ENCODE measurements at places on chromosomes 2 and 18.

GRCh38 chr2:108630567-108631405 is 88.5 kb upstream of the RANBP2 start:
- no peak for DNase-seq

DNA sequence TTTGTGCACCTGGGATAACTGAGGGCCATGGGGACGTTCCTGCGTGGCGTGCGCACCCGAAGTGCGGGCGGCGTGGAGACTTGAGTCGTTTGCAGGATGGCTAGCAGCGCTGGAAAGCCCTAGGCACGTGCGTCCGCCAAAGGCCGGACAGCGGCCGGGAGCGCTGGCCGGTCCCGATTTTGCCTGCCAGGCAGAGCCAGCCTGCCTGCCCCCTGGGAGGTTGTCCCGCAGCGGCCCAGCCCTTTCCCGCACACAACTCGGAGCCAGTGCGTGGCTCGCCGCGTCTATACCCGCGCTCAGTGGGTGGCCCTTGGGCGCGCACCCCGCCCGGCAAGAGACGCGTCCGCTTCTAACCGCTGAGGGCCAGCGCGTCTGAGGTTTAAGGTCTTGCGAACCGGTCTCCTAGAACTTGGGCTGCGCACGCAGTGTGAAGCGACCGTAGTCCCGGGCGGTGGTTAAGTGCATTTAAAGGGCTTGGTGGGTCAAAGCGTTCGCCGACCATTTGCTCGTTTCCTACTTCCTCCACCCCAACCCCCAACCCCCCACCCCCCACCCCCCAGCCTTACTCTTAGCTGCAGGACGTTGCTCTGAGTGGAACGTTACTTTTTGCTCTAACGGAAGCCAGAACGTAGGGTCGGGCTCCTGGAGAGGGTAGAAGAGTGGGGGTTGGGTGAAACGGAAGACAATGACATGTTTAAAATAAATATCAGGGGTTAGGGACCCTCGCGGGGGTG is 627 bp downstream of the CDCA7 start:
- no peak for DNase-seq

DNA sequence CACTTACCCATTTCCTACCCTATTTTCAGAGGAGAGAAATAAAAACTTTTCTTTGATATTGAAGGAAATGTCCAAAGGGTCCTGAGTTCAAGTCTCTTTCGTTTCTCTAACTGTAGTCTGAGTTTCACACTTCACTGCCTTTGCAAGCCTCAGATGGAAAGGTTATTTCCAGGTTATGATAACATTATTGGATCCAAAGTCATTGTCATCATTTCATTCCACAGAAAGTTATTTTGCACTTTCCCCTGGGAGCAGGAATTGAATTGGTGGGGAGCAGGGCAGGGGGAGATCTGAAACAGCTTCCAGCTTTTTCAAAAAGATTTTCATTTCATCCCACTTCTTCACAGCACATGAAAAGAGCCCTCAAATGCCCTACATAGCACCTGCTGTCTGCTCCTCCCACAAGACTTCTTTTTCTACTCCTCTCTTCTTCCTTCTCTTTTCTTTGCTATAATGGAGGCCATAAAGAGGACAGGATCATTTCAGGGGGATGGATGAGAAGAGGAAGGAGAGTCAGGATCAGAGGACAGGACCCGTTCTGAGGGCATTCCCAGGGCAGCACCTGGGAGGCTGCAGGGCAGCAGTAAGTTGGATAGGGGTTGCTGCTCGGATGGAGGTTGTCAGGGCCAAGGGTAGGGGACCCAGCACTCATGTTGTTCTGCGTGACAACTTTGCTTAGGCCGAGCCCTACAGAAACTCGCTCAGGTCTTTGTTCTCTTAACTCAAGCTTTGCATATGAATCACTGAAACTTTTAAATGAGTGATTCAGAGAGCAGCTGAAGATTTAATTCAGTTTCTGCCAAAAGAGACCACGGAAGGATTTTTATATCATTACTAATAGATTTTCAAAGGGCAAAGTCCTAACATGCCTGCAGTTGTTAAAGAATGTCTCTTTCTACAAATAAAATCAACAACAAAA is 11.4 kb upstream of the GALNT5 start:
- DNase-seq: no peak

GRCh38 chr2:119005051-119005450 is 63.1 kb downstream of the MARCO start:
- DNase-seq: no peak

DNA sequence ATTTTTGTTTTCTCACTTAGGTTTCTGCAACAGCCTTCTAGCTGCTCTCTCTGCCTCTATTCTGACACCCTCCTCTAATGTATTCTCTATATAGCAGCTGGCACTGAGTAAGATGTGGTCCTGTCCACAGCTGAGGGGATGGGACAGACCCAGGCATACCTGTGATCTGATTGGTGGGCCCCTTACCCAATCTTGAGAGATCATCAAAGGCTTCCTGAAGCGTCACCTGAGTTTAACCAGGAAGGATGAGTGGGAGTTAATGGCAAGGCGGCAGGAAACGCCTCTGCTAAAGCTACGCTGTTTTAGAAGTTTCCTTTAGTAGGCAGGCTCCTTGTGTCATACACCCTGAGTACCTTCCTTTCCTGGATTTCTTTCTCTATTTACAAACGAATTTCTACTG is 5.7 kb upstream of the TET3 start:
- DNase-seq: peak; percentile 58

GRCh38 chr2:146540271-146540932 is 1304.4 kb upstream of the ACVR2A start:
- DNase-seq: no peak

DNA sequence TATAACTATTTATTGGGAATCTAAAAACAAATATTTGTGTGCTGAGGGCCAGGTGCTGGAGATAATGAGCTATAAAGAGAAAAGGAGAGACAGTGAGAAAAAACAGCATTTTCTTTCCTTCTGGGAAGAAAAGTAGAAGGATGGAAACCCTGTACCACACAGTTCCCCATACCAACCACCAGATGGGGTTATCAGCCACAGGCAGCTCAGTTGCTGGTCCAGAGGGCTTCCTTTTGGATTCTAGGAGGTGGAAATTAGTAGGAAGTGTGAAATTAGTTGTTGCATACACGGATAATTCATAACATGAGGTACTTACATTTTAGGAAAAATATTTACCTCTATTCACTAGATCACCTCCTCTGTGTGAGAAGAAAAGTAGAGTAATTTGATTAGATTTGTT is 237.0 kb upstream of the FOSL2 start:
- DNase-seq: no peak

GRCh38 chr2:190409616-190410015 is 1.5 kb downstream of the MFSD6 start:
- no peak for DNase-seq

- DNase-seq: no peak
Observed at GRCh38 chr2:215536510-215536909, 100.6 kb upstream of the FN1 start.

GRCh38 chr2:98909317-98910211 is 26.5 kb downstream of the CRACDL start:
- DNase-seq: no peak

DNA sequence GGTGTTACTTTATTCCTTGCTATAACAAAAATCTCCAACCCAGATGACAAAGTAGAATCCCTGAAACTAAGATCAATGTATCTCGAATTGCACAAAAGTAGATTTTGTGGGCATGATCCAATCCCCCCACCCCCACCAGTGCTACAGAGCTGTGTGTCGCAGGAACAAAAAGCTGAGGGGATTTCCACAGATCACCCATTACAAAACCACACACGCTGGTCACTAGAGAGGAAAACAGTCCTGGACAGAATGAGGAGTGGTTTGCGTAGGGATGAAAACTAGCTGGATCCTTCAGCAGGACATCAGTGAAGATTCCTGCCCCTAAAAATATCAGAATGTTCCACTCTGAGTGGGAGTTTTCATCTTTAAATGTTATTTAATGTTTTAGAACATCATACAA is 165.3 kb upstream of the STK17B start:
- DNase-seq: no peak

DNA sequence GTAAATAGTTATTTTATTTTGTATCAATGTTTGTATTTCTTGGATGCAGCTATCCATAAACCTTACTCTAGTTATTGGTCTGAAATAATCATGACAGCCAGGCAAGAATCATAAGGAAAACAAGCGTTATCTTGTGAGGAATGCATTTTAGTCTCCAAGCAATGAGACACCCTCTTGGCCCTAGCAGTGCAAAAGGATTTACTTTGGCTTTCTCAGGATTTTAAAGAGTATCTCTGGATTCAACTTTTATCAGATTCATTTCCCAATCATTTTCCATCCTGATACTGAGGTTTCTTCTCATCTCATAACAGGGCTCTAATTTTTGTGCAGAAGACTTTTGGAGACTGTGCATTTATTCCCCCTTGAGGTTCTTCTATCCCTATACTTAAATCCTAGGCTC is 480.8 kb downstream of the TMX3 start:
- DNase-seq: no peak

- peak; percentile 73 for DNase-seq
Observed at GRCh38 chr2:219218732-219219701, at the start of gene ABCB6. Gene ABCB6 (minus strand): TSS chr2:219218958. CDS start chr2:219218673, 285 bp downstream.

DNA sequence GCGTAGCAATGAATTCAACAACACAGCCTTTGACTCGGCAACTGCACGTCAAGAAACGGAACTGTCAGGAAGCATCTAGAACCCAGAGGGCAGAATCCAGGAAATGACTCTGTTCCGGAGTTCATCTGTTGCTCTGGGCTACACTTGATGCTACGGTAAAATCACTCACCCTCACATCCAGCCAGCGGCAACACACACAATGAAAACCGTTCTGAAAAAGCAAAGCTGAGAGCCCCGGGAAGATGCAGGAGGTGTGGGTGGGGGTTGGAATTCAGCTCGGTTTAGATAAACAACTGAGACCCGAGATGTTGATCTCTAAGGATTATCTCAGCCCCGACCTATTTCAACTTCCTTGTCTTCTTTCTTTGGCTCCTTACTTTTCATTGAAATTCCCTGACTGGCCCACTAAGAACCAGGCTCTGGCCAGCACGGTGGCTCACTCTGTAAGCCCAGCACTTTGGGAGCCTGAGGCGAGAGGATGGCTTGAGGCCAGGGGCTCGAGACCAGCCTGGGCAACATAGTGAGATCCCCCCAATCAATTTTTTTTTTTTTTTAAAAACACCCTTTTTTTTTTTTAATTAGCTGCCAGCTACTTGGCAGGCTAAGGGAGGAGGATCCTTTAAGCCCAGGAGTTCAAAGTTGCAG is 13.3 kb upstream of the RAB17 start:
- peak; percentile 20 for DNase-seq

GRCh38 chr2:64115808-64116598 is 28.2 kb downstream of the PELI1 start:
- DNase-seq: no peak

- DNase-seq: no peak
Observed at GRCh38 chr2:134128746-134129145, 125.1 kb upstream of the MGAT5 start.

GRCh38 chr2:8126783-8127182 is 555.1 kb upstream of the ID2 start:
- DNase-seq: no peak

- no peak for DNase-seq
Observed at GRCh38 chr2:55425431-55425831, 5.8 kb upstream of the CCDC88A start.

DNA sequence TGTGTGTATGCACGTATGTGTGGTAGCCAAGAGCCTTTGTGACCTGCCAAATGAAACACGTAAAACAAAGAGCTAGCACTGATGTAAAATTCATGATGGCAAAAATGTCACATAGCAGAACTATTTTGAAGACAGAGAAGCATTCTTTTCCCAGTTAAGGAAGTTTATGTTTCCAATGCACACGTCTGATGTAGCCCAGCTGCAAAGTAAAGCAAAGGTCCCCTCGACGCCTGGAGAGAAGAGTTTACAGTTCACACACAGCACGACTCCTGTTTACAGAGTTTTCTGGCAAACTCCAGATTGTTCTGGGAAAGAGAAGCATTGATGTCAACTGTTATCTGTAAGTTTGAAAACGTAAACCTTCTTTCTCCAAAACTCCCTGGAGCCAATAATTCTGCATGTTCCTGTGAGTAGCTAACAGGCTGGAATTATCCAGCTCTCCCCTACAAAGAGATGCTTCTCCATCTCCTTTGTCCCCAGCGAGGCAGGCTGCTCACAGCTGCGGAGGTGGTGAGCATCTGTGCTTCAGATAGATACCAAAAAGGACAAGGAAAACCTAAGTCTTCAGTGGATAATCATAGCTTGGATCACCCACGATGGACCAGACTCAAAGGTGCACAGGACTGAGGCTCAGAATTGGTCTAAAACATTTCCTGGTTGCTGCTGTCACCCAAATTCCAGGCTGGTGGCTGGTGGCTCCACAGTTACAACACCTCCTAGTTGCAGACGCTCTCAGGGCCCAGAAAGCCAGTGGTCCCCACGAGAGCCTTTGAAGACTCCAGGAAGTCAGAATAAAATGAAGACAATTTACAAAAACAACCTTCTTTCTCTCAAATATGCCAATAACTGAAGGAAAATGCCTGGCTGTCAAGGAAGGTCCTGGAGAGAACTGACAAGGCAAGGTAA is 87.4 kb downstream of the COL6A3 start:
- no peak for DNase-seq

- DNase-seq: no peak
Observed at GRCh38 chr2:233460726-233461441, 105.7 kb downstream of the USP40 start.

GRCh38 chr2:103739186-103739585 is 977.4 kb downstream of the TMEM182 start:
- no peak for DNase-seq

- DNase-seq: peak; percentile 13
Observed at GRCh38 chr2:134258684-134259388, 5.0 kb downstream of the MGAT5 start.

- no peak for DNase-seq
Observed at GRCh38 chr18:66048406-66048805, 297.6 kb downstream of the CDH7 start.

DNA sequence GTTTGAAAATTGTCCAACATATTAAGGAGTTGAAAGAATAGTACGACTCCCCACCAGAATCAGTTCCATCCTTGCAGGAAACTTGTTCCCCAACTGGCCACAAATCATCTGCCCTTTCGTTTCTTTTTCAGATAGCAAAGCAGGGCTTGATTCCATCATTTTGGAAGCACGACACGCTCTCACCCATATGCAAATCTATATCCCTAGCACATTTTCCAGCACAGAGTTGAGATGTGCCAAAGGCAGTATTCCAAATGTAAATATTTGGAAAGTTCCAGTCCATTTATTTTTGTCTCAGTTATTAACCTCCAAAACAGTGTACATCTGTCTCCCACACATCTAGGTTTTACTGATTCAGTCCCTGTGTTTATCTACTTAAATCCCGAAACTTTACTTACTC is 128.8 kb upstream of the BCL2L11 start:
- DNase-seq: no peak

GRCh38 chr2:74617122-74617521 is 31.0 kb downstream of the M1AP start:
- DNase-seq: no peak

- no peak for DNase-seq
Observed at GRCh38 chr2:121002597-121002996, 266.9 kb downstream of the GLI2 start.

- no peak for DNase-seq
Observed at GRCh38 chr2:241816431-241817121, 7.6 kb downstream of the NEU4 start.

DNA sequence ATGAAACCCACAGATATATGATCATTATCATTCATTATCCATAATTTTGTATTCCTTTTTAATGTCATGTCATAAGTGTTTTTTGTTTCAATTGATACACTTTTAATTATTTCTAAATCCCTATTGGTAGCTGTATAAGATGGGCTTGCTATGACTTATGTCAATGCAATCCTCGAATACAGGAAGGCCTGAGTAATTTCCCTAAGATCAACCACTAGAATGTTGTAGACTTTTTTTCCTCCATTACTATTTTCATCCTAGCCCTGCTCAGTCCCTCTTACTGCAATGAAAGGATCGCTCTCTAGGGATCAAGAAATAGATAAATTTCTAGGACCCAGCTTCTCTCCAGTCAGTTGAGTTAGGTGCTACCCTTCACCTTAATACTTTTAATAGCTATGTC is 186.3 kb downstream of the KCNE4 start:
- no peak for DNase-seq

Measured in activated CD8-positive, alpha-beta memory T cell treated with anti-CD3 and anti-CD28 coated beads for 1 hour (primary cell).